ENCODE measurements at places on chromosomes 11 and 22.

DNA sequence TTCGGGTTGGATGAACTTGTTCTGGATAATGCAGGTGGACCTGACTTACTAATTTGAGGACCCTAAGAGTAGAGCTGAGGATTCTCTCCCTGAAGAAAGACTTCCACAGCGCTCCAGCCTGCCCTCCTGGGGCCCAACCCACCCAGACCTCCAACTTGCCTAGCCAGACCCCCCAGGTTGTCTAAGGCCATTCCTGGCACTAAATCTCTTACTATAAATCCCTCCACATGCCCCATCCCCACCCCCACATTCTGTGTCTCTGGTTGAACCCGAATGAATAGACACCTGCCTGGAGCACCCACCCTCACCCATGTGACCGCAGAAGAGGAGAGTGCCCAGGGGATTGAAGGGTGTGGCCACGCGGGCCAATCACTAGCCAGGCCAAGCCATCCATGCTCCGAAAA, 1480.0 kb downstream of the TBC1D22A start:
- DNase-seq = no peak

- no peak for DNase-seq
Observed at GRCh38 chr11:101397979-101398378, 185.8 kb downstream of the TRPC6 start.

GRCh38 chr22:32545801-32546200, 71.2 kb downstream of the FBXO7 start:
- no peak for DNase-seq

DNA sequence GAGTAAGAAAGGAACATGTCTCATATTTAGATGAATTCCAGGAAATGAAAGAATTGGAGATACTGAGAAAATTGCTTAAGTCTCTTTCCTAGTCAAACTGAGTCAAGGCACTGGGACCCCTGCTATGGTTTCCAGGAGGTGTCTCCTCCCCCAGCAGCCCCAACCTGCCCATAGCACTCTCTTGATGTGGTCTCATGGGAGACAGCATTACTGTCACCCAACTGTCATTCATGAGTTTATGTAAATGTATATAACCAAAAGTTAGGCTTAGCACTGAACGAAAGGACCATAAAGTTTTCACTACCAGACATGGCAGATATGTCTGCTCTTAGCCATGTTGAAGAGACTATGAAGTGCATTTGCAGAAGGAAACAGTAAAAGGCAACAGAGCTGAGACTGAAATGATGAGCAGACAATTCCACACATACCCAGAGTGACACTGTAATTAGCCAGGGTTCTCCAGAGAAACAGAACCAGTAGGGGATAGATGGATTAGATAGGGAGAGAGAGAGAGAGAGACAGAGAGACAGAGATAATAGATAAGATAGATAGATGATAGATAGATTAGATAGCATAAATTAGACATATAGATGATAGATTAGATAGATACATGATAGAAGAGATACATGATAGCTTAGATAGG, 328.1 kb downstream of the BRD1 start:
- DNase-seq = peak; percentile 62

- DNase-seq = peak; percentile 51
Observed at GRCh38 chr11:61704838-61705237, 24.6 kb downstream of the DAGLA start.

- DNase-seq = peak; percentile 82
Observed at GRCh38 chr11:93921695-93922468, 71.5 kb upstream of the VSTM5 start.

GRCh38 chr22:23179381-23180299, 669 bp upstream of the BCR start:
- DNase-seq = peak; percentile 57

DNA sequence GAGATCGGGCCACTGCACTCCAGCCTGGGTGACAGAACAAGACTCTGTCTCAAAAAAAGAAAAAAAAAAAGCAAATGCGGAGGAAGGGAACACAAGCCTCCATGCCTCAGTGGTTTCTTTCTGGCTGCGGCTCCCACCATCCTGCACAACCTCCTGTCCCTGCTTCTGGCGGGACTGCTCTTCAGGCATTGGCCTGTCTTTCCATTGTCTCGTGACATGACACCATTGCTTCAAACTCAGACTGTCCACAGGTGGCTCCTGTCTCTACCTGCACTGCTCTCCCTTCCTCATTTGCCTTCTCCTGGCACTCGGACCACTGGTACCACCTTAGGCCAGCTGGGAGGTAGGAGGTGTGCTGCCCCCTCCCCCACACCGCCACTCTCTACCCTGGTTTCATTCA, 10.6 kb upstream of the PPM1F start:
- DNase-seq = no peak

GRCh38 chr22:46806794-46807193, 44.3 kb downstream of the TBC1D22A start:
- no peak for DNase-seq

GRCh38 chr11:20458905-20459632, 71.6 kb downstream of the PRMT3 start:
- DNase-seq = no peak

DNA sequence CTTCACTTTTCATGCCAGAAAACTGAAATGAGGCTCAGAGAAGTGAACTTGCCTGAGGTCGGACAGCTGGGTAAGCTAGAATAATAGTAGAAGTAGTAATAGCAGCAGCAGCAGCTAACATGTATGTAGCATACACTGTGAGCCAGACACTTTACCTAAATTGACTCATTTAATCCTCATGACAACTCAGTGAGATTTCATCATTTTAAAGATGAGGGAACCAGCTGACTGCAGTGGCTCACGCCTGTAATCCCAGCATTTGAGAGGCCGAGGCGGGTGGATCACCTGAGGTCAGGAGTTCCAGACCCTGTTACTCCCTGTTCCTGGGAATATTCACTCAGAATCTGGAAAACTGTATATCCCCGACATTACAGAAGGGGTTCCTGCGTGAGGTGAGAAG, 154.5 kb downstream of the DBX1 start:
- peak; percentile 65 for DNase-seq

DNA sequence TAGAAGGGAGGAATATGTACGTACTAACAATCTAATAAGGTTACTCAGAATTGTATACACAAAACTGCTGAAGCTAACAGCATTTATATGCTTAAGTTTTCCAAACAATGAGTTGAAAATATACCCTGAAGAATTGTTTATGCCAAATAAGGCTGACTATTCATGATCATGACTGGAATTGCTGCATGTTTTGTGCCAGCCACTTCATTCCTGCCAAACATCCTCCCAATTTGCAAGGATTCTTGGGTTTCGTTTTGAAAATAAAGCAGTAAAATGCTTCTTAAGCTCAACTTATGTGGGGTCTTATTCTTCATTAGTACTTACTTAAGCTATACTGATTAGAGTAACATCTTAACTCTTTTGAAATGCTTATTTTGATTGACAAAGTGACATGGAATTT, 149.0 kb downstream of the SPON1 start:
- no peak for DNase-seq

DNA sequence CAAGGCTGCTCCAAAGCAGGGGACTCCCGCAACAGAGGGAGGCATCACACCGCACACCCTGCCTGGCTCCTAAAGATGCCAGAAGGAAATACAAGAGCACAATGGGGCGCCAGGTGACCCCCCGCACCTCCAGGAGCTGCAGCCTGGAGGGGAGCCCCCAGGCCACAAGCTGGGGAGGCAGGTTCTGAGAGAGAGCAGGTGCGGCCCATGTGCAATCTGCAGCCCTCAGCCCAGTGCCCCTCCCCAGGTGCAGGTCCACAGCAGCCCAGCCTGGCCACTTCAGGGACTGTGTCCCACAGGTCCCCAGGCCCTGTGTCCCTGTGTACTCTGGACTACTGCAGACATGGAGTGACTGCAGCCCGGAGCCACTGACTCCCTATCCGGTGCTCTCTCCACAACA, 13.1 kb downstream of the WNT7B start:
- DNase-seq = no peak

GRCh38 chr22:36829370-36830002, 12.7 kb upstream of the PVALB start:
- DNase-seq = no peak

GRCh38 chr11:101692980-101693379, 109.2 kb upstream of the TRPC6 start:
- DNase-seq = no peak

- no peak for DNase-seq
Observed at GRCh38 chr11:65211293-65212105, 29.8 kb downstream of the CAPN1 start.

GRCh38 chr22:33129621-33130020, 71.4 kb upstream of the SYN3 start:
- no peak for DNase-seq

GRCh38 chr11:121372671-121373429, 79.3 kb upstream of the SORL1 start:
- no peak for DNase-seq

GRCh38 chr11:79396674-79397073, 44.2 kb downstream of the TENM4 start:
- DNase-seq = no peak

DNA sequence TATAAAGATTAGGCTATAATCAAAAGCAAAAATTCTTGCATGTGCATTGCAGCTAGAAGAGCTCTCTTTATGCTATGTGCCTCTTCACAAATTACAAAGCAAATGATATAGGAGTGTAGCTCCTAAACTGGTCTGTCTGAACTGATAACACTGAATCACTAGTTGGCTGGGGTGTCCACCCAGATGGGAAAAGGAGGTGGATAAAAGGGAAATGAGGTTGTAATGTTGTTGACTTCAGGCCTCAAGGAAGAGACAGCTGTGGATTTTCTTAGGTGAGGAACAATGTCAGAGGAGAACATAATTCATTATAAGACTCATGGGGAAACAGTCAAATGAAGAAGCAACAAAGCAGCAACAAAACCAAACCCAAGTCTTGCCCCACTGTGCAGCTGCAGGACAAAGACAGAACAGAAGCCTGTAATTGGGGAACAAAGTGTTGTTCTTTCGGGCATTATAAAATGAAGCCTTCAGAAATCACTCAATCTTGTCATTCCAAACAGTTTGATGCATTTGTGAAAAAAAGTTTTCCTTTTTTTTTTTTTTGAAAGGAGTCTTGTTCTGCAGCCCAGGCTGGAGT, 130.1 kb upstream of the DDI1 start:
- DNase-seq = no peak

GRCh38 chr11:64989416-64989815, 7.4 kb downstream of the BATF2 start:
- no peak for DNase-seq

GRCh38 chr11:86502137-86502642, 127.5 kb downstream of the CCDC81 start:
- no peak for DNase-seq

DNA sequence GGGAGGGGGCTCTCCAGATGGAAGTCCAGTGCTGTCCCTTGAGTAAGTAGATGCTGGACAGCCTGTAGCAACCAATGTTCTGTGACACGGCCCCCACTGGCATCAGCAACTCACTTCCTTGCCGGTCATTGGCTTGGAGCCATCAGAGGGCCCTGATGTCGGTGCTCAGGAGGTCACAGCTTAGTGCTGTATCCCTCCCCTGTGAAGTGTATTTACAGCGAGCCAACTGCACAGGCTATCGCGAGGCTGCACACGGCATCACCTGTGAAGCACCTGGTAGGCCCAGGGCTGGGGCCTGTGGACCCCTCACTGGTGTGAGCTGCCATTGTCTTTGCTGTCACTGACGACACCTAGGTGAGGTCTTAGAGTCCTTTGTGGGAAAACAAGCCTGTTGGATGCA, 13.4 kb upstream of the ACR start:
- no peak for DNase-seq

- no peak for DNase-seq
Observed at GRCh38 chr22:27110665-27111451, 453.5 kb downstream of the MIAT start.

- no peak for DNase-seq
Observed at GRCh38 chr11:117705866-117706265, 91.2 kb downstream of the DSCAML1 start.

DNA sequence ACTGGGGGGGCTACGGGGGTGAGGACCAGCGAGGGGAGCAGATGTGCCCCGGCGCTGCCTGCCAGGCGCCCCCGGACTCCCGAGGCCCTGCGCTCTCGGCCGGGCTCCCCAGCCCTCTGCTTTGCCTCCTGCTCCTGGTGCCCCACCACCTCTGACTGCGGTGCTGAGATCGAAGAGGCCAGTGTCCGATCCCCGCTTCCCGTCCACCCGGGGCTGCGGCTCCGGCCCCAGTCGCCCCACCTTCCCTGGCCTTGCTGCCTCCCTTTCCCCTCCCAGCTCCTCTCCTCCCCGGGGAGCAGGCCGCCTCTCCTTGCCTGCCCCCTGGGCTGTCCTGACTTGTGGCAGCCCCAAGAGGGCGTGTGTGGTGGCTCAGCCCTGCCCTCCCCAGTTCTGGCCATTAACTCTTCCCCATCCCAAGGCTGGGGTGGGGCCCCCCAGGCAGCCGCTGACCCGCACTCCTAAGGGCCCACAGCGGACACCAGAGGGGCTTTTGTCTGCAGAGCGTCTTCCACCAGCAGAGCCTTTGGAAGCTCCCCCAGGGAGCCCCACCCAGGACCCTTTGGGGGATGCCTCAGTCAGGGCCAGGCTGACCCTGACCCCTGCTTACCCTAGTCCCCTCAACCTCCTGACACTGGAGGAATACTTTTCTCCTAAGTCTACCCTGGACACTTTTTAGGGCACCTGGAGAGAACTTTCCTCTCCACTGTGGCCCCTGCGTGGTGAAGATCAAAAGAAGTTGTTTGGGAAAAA, 16.6 kb downstream of the RTN4RL2 start:
- no peak for DNase-seq

DNA sequence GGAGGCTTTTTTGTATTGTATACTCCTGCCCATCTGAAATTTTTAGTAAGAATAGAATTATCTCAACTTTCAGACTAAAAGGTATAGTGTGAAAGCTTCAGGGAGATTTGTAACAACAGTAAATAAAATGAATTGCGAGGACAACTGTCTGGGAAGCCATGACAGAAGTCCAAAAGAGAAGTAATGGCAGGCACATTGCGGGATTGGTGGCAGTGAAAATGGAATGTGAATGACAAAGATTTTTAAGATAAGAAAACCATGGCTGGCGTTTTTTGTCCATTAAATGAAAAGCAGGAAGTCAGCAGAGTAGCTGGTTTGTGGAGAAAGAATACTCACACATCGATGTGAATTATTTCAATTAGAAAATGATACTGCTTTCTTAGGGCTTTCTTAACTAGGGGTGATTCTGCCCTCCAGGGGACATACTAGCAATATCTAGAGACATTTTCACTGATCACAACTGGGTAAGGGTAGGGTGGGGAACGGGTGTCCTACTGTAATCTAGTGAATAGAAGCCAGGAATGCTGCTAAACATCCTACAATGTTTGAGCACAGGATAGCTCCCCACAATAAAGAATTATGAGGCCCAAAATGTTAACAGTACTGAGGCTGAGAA, 1.6 kb downstream of the NPAT start:
- no peak for DNase-seq

- DNase-seq = no peak
Observed at GRCh38 chr11:92826136-92826535, 143.3 kb upstream of the MTNR1B start.

- no peak for DNase-seq
Observed at GRCh38 chr11:1888347-1888753, 3.3 kb downstream of the PRR33 start.

DNA sequence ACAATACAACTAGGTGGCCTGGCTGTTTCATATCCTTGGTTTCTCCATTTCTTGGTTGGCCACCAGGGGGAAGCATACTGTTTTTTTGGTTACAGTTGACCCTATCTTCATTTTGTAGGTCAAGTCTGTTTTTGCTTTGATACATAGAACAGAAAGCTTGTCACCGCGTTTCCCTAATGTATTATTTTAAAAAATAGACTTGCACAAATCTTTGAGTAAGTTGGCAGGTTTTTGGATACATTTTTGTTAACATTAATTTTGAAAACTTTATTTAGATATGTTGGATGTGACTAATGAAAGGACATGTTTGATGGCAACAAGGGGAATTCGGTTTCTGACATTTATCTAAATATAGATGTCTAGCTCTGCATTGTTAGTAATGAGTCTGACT, 3.0 kb downstream of the NCR3LG1 start:
- peak; percentile 84 for DNase-seq

GRCh38 chr11:87491381-87491780, 453.6 kb downstream of the TMEM135 start:
- no peak for DNase-seq

All from trophoblast cell (in vitro differentiated cells and primary cell).